ENCODE measurements at places on chromosomes 6 and 20. TPM values are rescaled to one million over a fixed set of nuclear protein-coding genes. Genes with fewer than 3 reads are reported as not detected.

The ZKSCAN4 gene
- 3.6 TPM for polyA plus RNA-seq

The MYB gene
- 0.72 TPM for polyA plus RNA-seq

The MATN4 gene
- 0.16 TPM for polyA plus RNA-seq

The BNIP5 gene
- polyA plus RNA-seq: not detected

The HLA-DPB1 gene
- 50.8 TPM for polyA plus RNA-seq

The KCNK15 gene
- polyA plus RNA-seq: 0.84 TPM

The FAM209A gene
- 0.40 TPM for polyA plus RNA-seq

The DBNDD2 gene
- polyA plus RNA-seq: 52.1 TPM

All from adrenal gland (tissue), 19 donors.